ENCODE measurements at places on chromosomes 1 and 21.

- peaks cover 23% of the 10 kb centered on the region for H3K4me1 ChIP-seq
- no peak overlapping the region for H3K4me3 ChIP-seq
- peak; percentile 71 for DNase-seq
- no peak overlapping the region for H3K27ac ChIP-seq
Observed at GRCh38 chr1:204104331-204105130, 31.6 kb downstream of the SOX13 start.

DNA sequence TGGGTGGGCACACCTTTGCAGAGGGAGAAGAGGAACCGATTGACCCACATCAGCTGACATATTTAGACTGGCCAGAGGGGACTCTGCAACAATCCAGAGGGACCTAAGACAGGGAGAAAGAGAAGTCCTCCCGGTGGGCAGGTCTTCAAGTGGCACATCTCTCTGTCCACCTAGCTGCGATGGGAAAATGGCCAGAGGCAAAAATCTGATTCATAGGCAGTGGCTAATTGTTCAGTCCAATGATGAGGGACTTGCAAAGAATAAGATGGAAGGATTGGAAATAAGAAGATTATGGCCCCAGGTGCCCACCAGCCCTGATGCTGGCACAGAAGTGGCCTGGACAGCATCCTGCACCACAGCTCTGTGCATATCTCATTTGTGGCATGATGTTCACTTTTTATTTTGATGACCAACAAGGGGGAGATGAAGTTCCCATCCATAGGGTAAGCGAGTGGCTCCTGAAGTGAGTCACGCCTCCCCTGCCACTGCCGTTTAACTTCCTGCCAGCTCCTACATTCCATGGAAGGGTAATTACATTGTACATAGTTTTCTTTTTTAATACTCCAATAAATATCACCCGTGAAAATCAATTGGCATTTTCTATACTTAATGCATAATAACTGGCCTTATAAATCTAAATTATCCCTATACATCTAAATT, 659.6 kb downstream of the MATN1 start:
- H3K4me1 ChIP-seq, result no peaks in the 10 kb centered on the region
- H3K4me3 ChIP-seq, result no peak overlapping the region
- no peaks in the 10 kb centered on the region for H3K36me3 ChIP-seq
- no peaks in the 10 kb centered on the region for H3K27me3 ChIP-seq
- no peak overlapping the region for H3K27ac ChIP-seq

- H3K36me3 ChIP-seq, result no peaks in the 10 kb centered on the region
- H3K4me1 ChIP-seq, result no peaks in the 10 kb centered on the region
Observed at GRCh38 chr1:162087111-162087510, 17.6 kb downstream of the NOS1AP start.

DNA sequence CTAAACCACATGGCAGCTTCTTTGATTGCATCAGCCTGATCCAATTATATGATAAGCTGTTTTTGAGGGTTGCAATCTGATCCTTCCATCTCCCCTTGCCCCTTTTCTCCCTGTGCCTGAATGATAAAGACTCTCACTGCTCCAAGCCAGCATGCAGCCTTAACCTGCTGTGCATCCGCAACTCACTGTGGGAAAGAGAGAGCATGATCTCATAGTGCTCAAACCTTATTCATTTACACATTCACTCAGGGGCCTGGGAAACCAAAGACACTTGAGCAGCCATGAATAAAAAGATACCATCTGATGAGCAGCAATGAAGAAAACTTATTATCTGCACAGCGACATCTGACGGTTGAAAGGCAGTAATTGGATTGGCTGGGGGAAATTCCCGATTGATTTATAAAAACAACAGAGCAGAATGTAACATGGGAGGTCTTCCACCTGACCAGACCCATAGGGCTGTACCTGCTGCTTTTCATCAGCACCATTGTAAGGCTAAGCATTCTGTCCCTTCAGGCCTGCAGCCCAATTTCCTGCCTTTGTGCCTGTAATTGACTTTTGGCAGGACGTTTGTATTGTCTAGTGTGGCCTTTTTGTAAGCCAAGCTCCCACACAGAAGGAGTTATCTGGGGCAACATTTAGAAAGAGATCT, 62.5 kb downstream of the KIAA0040 start:
- H3K27ac ChIP-seq, result no peak overlapping the region
- no peak overlapping the region for H3K4me3 ChIP-seq
- no peaks in the 10 kb centered on the region for H3K4me1 ChIP-seq
- H3K36me3 ChIP-seq, result no peaks in the 10 kb centered on the region

DNA sequence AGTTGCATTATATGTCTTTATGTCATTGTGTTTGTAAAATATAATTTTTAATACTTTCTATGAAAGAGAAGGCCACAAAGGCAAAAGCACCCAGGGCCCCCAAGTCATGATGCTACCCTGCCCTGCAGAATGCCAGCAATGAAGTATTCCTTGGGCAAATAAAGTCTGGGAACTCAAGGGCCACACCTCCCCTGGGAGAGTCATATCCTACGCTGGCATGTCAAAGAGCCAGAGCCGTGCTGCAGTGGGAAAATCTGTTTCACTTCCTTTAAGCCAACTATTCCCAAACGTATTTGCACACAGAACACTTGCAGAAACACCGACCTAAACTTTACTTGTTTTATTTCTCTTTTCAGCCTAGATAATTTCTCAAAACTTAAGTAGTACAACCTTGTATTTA, 98.4 kb upstream of the KAZN start:
- DNase-seq, result no peak
- no peak overlapping the region for H3K4me3 ChIP-seq
- peaks cover 2% of the 10 kb centered on the region for H3K27me3 ChIP-seq
- no peak overlapping the region for H3K27ac ChIP-seq
- H3K4me1 ChIP-seq, result no peaks in the 10 kb centered on the region

- H3K27ac ChIP-seq, result no peak overlapping the region
- H3K27me3 ChIP-seq, result peaks cover 7% of the 10 kb centered on the region
- H3K4me3 ChIP-seq, result no peak overlapping the region
- no peaks in the 10 kb centered on the region for H3K4me1 ChIP-seq
Observed at GRCh38 chr1:236129306-236129705, 13.0 kb upstream of the GPR137B start.

DNA sequence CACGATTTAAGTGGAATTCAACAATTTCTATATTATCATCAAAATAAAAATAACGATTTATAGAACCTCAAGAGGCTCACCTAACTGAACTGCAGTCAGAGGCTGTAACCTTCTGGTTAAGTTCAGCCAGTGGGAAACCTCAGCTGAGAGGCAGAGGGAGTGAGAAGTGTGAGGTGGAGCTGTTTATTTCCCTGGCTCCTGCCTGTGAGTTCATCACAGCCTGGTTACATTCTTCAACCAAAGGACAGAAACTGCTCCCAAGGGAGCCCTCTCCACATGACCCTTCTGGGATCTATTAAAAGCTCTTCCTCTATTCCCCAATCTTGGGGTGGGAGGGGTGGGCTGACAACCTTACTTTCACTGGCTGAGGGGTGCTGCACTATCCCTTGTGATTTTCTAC, 22.2 kb downstream of the DYNLT5 start:
- DNase-seq, result no peak
- H3K36me3 ChIP-seq, result no peaks in the 10 kb centered on the region
- no peak overlapping the region for H3K4me3 ChIP-seq
- H3K27ac ChIP-seq, result no peak overlapping the region
- H3K4me1 ChIP-seq, result peaks cover 12% of the 10 kb centered on the region

DNA sequence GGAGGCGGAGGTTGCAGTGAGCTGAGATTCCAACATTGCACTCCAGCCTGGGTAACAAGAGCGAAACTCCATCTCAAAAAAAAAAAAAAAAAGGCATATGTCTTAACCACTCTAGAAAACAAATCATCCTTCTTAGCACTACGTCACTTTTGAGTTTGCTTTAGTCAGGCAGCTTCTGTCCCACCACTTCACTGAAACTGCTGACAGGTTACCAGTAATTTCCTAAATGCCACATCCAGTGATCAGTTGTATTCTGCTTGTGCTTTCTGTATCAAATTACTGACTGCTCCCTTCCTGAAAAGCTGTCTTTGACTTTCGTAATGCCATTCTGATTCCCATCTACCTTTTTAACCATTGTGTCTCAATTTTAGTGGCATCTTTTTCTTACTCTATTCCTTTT, 21.7 kb downstream of the RCOR3 start:
- peaks cover 68% of the 10 kb centered on the region for H3K36me3 ChIP-seq
- H3K27me3 ChIP-seq, result no peaks in the 10 kb centered on the region
- DNase-seq, result peak; percentile 21
- no peaks in the 10 kb centered on the region for H3K4me1 ChIP-seq
